ENCODE measurements at places on chromosomes 16 and 17.

DNA sequence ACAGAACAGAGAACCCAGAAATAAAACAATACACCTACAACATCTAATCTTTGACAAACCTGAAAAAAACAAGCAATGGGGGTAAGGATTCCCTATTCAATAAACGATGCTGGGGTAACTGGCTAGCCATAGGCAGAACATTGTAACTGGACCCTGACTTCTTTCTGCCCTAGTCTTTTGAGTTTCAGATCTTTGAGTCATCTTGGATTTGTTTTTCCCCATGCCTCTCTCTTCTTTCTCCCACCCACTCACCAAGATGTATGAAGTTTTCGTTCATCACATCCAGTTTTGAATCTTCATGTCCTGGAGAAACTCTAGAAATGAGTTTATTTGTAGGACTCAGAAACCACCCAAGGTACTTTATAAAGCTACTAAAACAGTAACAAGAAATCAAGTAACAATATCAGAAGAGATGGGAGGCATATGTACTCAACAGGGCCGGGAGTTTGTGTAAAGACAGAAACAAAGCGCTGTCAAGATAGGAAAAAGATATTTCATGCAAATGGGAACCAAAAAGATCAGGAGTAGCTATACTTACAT, 39.0 kb downstream of the HSD17B2 start:
- no peak for DNase-seq

GRCh38 chr17:81129711-81130367, 35.5 kb upstream of the PVALEF start:
- DNase-seq, result no peak

DNA sequence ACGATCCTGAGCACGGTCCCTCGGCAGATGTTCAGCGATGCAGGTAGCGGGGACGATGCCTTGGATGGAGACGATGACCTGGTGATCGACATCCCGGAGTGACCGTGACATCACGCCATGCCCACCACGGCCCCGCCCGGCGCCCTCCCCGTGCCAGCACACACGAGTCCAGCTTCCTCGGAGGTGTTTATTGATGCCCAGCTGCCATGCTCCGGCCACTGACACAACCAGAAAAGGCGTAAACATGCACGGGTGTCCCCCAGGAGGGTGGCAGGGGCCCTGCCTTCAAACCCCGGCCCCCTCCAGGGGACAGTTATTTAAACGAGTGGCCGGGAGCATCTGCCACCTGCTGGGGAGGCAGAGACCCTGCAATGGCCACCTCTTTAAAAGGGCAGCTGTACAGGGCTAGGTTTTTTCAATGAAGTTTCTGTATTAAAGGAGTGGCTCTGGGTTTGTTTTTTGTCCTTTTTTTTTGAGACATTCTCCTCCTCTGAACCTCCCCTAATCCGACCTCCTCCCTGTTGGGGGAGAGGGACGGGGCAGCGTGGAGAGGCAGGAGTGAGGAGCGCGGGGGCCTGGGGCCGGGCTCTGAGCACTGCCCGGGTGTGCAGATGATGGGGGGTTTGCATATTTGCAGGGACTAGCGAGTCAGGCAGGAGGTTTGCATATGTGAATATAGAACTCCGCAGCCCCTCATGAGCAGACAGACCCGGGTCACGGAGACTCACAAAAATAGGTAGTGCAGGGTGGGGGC, 5.3 kb downstream of the DOC2A start:
- DNase-seq, result peak; percentile 48

GRCh38 chr17:8941520-8941919, 24.0 kb downstream of the PIK3R5 start:
- DNase-seq, result no peak

DNA sequence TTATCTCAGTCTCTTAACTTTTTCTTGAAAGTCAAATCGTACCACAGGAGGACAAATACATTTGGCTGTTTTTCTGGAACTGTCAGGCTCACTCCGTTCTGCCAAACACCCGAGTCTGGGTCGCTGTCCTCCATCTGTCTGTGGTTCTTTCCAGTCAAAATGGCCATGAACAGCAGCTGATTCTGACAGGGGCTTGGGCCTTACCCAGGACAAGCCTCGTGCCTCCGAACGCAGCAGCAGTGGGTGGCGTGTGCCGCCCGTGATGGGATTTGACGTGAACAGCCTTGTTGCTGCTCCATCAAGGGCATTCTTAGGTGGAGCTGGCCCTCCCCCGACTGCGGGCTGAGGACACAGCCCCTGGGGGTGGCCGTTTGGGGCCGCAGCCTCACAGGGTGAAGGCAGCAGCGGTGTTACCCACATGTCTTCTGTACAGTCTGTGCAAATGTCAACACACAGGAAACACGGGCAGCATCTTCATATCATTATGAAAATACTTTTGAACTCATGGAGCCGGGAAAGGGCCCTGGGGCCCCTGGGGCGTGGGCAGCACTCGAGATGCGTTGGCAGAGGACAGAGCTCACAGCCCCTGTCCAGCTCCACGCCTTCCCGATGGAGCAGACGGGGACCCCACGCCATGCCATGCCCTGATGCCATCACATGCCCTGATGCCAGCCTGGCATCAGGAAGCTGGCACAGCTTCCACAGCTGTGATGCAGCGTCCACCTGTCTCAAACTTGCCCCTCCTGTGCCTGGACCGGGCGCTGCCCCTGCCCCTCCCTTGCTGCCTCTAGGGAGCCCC, 8.6 kb upstream of the ACSF3 start:
- DNase-seq, result no peak

GRCh38 chr16:87607871-87608270, 5.6 kb downstream of the JPH3 start:
- DNase-seq, result no peak

All from suppressor macrophage treated with lipopolysaccharide for 4 hours (primary cell).